ENCODE measurements at places on chromosomes 16 and 17. TPM values are rescaled to one million over a fixed set of nuclear protein-coding genes. Genes with fewer than 3 reads are reported as not detected.

The CCL17 gene
- not detected for total RNA-seq

The SNX20 gene
- not detected for total RNA-seq

The DHX8 gene
- total RNA-seq: 57.5 TPM

The PITPNM3 gene
- total RNA-seq: 0.94 TPM

The P2RX1 gene
- total RNA-seq: not detected

The SPATA22 gene
- not detected for total RNA-seq

The ATP1B2 gene
- total RNA-seq: not detected

The MYOCD gene
- 8.2 TPM for total RNA-seq

The SEZ6 gene
- total RNA-seq: not detected

The KRTAP16-1 gene
- total RNA-seq: not detected

The KNOP1 gene
- total RNA-seq: 13.4 TPM
